ENCODE measurements at places on chromosomes 6 and 20.

- DNase-seq, result peak; percentile 40
These were observed 15.0 kb upstream of the TFAP2A start for GRCh38 chr6:10429638-10430427.

DNA sequence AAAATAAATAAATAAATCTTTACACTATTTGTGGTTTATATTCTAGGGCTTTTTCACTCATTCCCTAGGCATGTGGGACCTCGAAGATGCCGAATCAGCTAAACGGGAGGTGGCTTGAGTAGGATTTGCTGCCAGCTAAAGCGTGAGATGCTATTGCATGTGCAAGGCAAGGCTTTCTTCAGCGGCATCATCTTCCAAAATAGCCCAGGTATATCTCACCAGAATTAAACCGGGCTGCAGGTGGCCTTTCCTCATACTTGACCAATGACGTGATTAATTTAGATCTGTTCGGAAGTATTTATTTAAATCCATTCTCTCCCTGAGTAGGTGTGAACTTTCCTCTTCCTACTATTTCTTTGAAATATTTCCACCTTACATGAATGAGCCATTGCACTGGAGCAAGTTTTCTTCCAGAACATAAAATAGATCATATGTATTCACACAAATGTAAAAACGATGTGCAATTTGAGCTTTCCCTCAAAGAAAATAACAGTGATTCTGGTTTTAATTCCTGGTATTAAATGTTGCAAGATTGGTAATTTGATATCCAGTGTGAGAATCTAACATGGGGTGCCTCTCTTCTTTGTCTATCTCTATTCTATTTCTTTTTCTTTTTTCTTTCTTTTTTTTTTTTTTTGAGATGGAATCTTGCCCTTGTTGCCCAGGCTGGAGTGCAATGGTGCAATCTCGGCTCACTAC is 24.3 kb upstream of the ZNF217 start:
- peak; percentile 95 for DNase-seq

- DNase-seq, result no peak
These were observed 82.8 kb downstream of the TFAP2A start for GRCh38 chr6:10332111-10332510.

GRCh38 chr20:18978311-18978710 is 164.7 kb downstream of the SCP2D1 start:
- DNase-seq, result no peak

GRCh38 chr6:114187563-114187962 is 155.3 kb downstream of the HS3ST5 start:
- no peak for DNase-seq

DNA sequence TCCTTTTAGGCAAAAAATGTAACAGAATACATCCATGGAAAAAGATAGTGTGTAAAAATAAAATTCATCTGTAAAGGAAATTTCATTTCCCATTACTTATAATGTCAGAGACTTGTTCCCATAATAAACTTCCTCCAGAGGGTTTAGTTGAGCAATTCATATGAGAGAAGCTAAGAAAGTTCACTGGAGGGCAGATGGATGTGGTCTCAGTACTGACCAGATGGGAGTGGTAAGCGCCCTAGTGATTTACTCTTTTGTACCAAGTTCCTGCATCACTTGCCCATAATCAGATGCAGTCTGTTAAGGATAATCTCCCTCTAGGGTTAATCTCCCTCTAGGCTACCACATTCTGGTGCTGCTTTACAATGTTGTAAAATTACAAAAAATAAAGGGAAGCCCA is 61.7 kb downstream of the ESF1 start:
- DNase-seq, result no peak

- DNase-seq, result no peak
These were observed 237.0 kb upstream of the TAB2 start for GRCh38 chr6:149080511-149080910.

DNA sequence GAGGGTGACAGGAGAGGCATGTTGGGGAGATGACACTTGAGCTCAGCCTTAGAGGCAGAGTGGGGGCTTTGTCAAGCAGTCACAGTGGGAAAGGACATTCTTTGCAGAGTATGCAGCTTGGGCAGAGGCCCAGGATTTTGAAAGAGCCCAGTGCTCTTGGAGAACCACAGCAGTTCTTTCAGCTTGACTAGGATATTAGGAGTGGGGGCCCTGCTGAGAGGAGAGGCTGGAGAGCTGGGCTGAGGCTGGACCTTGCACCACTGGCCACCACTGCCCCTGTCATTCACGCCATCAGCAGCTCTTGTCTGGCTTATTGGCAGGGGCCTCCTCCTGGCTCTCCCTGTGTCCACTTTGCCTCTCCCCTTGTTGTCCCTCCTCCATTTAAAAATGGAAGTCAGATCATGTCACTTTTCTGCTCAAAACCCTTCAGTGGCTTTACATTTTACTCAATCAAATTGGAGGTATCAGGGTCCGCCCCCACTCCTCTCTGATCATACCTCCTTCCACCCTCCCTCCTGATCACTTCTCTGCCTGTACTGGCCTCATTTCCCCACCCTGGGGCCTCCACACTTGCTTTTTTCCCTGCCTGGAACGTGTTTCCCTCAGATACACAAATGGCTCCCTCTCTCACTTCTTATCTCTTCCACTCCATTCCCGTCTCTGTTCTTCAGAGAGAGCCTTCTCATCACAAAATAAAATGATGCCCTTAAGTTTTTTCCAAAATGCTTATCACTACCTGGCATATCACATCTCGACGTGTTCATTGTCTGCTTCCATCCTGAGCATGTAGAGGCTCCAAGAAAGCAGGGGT is 10.5 kb downstream of the MANBAL start:
- no peak for DNase-seq

DNA sequence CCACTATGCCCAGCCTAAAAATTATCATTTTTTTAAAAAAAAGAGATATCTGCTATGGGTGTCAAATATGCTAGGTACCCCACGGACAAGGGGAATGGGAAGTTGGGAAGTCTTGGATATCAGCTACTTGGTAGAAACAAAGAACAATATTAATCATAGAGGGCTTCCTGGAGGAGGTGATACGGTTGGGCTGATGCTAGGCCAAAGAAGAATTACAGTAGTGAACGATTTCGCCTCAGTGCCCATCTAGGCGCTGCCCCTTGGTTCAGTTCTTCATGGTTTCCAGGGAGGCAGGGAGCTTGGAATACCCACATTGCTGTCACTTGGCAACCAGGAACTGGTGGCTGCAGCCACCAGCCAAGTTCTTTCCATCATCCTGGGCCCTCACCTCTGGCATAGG is 5.5 kb upstream of the PSMF1 start:
- DNase-seq, result no peak

- no peak for DNase-seq
These were observed 356 bp downstream of the TBXT start for GRCh38 chr6:166167258-166167731.

DNA sequence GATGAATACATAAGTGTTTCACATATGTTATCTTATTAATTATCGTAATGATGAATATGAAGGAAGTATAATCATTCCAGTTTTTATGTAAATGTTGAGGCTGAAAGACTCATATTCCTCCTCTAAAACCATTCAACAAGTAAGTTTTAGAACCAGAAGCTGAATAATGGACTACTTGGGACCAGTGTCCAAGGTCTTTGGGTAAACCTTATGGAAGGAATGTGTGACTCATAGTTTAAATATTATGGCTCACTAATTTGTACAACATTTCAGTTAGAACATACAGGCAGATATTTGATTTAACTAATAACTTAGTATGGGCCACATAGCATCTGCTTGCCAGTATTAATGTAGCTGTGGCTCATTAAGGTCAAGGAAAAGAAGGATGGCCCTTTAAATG is 209.6 kb downstream of the TFAP2B start:
- DNase-seq, result peak; percentile 36

- DNase-seq, result no peak
These were observed 3.4 kb downstream of the ASF1A start for GRCh38 chr6:118897386-118897785.

DNA sequence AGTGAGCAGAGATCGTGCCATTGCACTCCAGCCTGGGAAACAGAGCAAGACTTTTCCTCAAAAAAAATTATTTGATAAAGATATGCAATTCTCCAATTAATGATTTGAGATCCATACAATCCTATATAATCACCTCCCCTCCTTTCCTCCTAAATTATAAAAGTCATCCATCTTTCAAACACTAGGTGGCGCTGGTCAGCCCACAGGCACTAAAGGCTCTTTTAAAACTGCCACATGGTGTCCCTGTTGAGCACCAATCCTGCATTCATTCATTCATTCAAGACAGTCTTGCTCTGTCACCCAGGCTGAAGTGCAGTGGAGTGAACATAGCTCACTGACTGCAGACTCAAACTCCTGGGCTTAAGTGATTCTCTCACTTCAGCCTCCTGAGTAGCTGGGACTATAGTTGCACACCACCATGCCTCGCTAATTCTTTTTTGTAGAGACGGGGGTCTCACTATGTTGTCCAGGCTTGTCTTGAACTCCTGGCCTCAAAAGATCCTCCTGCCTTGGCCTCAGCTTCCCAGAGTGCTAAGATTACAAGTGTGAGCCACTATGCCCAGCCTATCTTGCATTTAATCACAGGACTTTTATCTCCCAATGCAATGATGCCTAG is 58.7 kb upstream of the SLC2A12 start:
- peak; percentile 59 for DNase-seq

DNA sequence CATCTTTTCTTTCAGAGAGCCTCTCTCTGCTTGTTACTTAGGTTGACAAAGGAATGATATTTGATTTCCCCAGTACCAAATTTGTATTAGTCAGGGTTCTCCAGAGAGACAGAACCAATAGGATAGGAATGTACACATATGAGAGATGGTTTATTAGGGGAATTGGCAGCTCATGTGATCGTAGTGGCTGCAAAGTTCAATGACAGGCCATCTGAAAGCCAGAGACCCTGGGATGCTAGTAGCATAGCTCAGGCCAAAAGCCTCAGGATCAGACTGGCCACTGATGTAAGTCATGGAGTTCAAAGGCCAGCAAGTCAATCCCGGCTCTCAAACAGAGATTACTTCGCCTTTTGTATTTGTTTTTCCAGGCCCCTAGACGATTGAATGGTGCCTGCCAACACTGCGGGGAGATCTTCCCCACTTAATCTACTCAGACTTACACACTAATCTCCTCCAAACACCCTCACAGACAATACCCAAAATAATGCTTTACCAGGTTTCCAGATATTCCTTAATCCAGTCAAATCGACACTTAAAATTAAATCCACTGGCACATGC is 215.5 kb downstream of the ALDH8A1 start:
- no peak for DNase-seq

GRCh38 chr6:3356824-3357420 is 98.2 kb downstream of the PSMG4 start:
- peak; percentile 58 for DNase-seq

DNA sequence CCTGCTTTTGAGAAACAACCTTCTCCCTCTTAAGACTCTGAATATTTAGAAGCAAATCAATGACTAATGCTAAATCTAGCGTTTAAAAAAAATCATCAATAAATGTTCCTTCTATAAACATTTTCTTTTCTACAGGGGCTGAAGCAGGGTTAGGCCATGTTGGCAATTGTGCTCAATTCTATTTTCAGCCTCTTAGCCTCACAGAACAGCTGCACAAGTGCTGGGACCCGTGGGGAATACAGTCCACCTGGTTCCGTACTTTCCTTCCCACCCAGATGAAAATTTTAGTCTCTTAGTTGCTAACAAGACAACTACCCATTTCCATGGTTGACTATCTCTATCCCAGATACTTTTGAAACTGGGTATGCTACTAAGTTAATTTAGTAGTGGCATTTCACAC is 138.6 kb downstream of the RPS12 start:
- no peak for DNase-seq

DNA sequence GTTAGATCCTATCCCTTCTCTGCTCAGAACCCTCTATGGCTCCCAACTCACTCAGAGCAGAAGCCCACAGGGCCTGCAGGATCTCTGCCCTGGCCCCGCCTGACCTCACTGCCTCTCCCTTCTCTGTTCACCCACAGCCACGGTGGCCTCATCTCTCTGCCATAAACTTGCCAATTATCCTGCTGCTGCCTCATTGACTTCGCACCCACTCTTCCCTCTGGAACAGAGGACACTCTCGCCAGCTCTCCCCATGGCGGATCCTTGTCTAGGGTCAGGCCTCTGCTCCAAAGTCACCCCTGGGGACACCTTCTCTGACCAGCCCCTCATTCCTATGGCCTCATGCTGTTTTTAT is 86.4 kb downstream of the CEBPB start:
- no peak for DNase-seq

All from PC-9 (cell line).